Subcutaneous adipose tissue (tissue), 4 donors: ENCODE measurements at places on chromosomes 16 and 17. TPM values are rescaled to one million over a fixed set of nuclear protein-coding genes. Genes with fewer than 3 reads are reported as not detected.

Gene CALCOCO2
- 190 TPM for total RNA-seq

Gene EPX
- total RNA-seq = not detected

Gene ZPBP2
- not detected for total RNA-seq

Gene TBC1D3
- total RNA-seq = not detected

Gene SCNN1B
- 2.9 TPM for total RNA-seq

Gene GRAP
- total RNA-seq = 8.1 TPM

Gene TM4SF5
- total RNA-seq = not detected

Gene TBC1D3E
- not detected for total RNA-seq

Gene EME1
- 0.88 TPM for total RNA-seq

Gene EFCAB3
- not detected for total RNA-seq

Gene CPNE7
- not detected for total RNA-seq

Gene PLEKHG4
- 9.5 TPM for total RNA-seq

Gene CTDNEP1
- 86.4 TPM for total RNA-seq

Gene CD300LF
- 1.1 TPM for total RNA-seq

Gene MT1G
- total RNA-seq = not detected

Gene CACNG1
- total RNA-seq = not detected

Gene KRTAP2-2
- not detected for total RNA-seq

Gene CDR2L
- 5.1 TPM for total RNA-seq

Gene MT1A
- 1,063 TPM for total RNA-seq

Gene HOXB6
- 4.8 TPM for total RNA-seq

Gene CES4A
- 5.4 TPM for total RNA-seq

Gene TBC1D26
- not detected for total RNA-seq

Gene MPP3
- total RNA-seq = 9.0 TPM

Gene TBX6
- not detected for total RNA-seq

Gene VASN
- total RNA-seq = 16.0 TPM

Gene SMIM22
- not detected for total RNA-seq

Gene IFT20
- total RNA-seq = 43.5 TPM

Gene IRX6
- 5.2 TPM for total RNA-seq

Gene HAP1
- not detected for total RNA-seq

Gene KLHL10
- 0.66 TPM for total RNA-seq

Gene NPIPB6
- total RNA-seq = 13.6 TPM

Gene EVI2B
- total RNA-seq = 31.9 TPM

Gene SNX20
- 3.6 TPM for total RNA-seq

Gene KRT28
- total RNA-seq = not detected

Gene KRTAP1-5
- total RNA-seq = not detected

Gene FOXJ1
- not detected for total RNA-seq

Gene SPN
- 2.0 TPM for total RNA-seq

Gene NPIPA3
- not detected for total RNA-seq

Gene METRNL
- 53.5 TPM for total RNA-seq

Gene CD300A
- total RNA-seq = 1.9 TPM

Gene MARVELD3
- total RNA-seq = not detected

Gene HOXB5
- 0.51 TPM for total RNA-seq

Gene ACSM2B
- total RNA-seq = not detected

Gene RCVRN
- total RNA-seq = not detected

Gene MGAT5B
- 0.88 TPM for total RNA-seq

Gene PPP1R27
- total RNA-seq = not detected

Gene IL17C
- not detected for total RNA-seq

Gene KRT27
- not detected for total RNA-seq

Gene UTS2R
- total RNA-seq = not detected
